ENCODE measurements at places on chromosomes 1 and 21.

DNA sequence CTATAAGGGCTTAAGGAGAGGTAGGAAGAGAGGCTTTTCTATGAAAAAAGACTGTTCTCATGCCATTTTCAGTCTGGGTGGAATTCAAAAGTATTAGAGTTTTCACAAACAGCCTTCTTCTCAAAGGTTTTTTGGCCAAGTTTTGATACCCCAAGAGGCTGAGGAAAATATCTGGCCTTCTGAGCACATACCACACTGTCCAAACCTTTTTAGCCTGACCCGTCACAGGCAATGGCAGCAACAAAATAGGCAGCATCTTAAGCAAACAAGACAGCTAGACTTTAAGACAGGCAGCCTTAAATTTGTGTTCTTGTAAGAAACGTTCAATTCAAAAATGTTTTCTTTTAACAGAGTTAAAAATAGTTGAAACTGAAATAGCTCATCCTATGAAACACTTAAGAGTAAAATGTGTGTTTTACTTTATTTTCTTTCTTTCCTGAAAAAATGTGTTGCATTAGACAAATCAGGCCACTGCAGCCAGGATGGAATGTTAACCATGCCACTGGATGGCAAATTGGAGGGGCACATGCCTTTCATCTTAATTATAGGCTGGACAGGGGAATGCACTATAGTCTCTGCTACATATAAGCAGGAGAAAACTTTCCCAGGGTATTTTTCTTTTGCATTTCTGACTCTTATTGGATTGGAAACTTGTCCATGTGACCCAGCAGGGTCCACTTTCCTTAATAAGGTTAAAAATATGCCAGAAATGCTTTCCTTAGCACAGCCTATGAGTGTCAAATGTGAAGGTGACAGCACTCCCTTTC lies 315.0 kb downstream of the TGFB2 start:
- DNase-seq = no peak

- DNase-seq = peak; percentile 14
Observed at GRCh38 chr21:44890338-44890931, 16.9 kb upstream of the PTTG1IP start.

GRCh38 chr1:82565546-82565945 lies 764.8 kb downstream of the ADGRL2 start:
- no peak for DNase-seq

GRCh38 chr1:33050221-33051076 lies 13.8 kb upstream of the AK2 start:
- peak; percentile 27 for DNase-seq

DNA sequence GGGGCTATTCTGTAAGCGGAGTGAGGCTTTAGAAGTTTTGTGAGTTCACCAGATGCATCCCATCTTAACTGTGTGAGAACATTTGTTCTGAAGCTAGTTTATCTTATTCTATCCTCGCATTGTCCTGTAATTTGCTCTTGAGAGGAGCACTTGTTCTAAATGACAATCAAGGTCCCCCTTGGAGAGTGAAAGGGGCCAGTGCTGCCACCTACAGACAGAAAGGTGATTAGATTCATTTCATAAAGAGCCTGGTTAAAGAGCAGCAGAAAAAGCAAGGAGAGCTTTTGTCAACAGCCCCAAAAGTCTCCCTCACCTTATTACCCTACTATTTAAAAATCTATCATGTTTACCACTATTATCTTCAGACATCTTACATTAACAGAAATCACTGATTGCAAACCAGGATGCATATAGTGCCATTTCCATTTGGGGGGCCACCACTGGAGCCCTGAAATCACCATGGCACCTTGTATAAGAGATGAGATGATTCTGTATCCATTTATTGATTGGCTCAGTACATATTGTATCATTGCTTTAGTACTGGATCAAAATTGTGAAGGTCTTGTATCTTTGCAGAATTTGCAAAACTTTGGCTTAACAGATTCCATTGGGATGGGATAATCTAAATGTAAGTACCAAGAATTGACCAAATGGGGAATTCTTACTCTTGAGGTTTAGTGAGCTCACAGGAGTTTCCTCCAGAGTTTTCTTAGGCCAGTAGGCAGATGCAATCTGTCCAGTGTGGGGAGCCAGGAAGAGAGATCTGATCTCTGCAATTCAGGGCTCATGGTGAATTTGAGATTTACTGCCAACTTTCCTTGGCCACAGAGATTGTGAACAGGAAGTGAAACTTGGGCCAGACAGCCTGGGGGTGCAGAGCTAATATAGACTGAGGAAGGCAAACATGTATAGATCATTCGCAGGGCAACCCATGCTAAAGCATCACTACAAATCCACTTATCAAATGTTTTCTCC lies 64.3 kb upstream of the TRABD2B start:
- peak; percentile 45 for DNase-seq

DNA sequence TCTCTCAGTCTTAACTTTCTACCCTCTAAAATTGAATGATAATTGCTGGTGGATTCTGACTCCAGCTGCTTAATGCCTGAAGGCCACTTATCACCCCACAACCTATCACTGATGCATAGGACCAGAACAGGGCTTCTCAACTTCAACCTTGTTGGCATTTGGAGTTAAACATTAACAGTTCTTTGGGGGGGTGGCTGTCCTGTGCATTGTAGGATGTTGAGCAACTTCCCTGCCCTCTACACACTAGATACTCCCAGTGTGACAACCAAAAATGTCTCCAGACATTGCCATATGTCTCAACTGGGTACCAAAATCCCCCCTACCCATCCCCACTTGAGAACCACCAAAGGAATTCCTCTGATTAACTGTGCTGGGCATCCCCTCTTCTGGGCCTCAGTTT lies 275.4 kb upstream of the TMEM51 start:
- DNase-seq = no peak

DNA sequence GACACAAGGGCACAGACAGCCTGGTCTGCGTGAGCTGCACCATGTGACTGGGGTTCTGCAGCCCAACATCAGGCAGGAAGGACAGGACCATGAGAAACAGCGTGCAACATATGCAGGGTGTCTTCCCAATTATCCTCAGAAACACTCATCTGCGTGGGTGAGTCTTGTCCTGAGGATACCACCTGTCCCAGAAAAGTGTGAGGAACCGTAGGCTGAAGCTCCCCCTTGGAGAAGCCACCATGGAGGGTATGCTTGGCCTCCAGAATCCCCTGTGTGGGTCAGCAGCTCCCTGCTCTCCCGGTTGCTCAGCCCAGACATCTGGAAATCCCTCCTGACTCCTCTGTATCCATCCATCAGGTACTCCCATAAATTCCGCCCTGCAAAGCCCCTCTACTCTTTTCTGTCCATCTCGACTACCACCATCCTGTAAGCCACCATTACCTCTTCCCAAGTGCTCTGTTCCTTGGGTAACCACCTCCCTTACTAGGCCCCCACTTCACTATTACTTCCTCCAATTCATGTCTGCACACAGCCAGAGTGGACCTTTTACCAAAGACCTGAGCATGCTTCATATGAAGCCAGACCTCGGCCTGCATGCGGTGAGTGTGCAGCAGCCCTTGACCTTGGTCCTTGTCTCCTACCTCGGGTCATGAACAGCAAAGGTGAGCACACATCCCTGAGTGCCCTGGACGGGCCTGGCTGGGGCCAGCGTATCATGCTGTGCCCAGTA lies 33.0 kb downstream of the ETS2 start:
- DNase-seq = no peak

DNA sequence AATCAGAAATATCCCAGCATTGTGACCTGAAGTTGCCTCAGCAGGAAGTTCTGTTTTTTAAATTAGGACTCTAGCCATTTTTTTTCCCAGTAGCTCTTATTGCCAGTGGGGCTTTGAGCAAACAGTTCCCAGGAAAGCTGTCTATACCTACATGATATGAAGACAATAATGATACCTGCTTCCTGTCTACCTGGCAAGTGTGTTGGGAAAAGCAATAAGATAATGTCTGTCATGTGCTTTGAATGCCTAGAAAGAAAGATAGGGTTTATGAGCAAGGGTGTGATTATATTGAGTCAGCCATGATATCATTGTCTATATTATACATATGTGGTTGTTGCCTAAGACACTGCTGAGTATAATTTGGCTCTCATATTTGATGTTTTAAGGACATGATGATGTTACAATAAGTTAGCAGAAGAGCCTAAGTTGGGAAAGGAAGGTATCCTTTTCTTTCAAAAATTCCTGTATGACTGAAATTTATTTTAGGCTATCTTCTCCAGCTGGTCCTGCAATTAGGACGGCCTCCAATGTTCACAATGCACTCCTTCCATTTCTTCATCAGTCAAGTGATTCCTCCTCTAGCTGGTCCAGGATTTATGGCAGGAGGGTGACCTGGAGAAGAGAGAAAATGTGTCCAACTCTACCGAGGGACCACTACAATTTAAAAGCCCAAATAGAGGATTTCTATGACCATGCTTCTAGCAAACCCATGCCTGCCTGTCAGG lies 99.6 kb upstream of the CDC42BPA start:
- DNase-seq = no peak

GRCh38 chr1:34785231-34785874 lies 4.3 kb downstream of the GJB3 start:
- no peak for DNase-seq

- DNase-seq = no peak
Observed at GRCh38 chr1:175572932-175573868, 170.2 kb downstream of the TNR start.

DNA sequence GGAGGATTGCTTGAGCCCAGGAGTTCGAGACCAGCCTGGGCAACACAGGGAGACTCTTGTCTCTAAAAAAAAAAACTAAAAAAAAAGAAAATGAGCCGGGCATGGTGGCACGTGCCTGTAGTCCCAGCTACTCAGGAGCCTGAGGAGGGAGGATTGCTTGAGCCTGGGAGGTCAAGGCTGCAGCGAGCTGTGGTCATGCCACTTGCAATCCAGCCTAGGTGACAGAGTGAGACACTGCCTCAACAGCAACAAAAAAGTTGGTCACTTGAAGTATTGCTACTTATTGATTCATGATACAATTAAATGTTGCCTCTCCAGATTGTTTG lies 57.9 kb upstream of the CXADR start:
- DNase-seq = no peak

- DNase-seq = no peak
Observed at GRCh38 chr1:113040718-113041412, 32.1 kb upstream of the LRIG2 start.

DNA sequence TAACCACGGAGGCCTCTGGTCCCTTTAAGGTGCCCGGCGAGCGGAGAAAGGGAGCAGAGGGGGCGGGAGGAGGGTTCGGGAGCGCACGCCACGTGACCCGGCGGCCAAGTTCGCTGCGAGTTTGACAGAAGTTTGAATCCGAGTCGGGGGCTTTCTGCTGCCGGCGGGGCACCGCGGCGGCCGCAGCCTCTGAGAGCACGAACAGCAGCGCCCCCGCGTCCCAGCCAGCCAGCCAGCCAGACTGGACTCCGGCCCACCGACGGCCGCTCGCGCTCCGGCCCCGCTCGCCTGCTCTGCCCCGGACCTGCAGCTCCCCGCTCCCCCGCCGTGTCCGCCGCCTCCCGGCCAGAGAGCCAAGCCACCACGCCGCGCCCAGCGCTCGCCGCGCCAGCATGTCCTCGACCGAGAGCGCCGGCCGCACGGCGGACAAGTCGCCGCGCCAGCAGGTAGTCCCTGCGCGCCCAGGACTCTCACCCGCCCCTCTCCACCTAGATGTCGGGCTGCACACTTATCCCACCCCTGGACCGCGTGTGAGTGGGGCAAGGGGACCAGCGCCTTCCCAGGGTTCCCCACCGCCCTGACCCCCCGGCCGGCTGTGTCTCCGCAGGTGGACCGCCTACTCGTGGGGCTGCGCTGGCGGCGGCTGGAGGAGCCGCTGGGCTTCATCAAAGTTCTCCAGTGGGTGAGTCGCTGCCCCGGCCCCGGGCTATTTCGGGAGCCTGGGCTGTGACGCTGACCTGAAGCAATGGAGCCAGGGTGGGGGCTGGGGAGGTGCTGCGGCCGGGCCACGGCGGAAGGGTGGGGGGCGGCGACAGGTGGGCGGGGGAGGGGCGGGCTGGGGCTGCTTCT lies at the start of gene SYPL2:
SYPL2 (plus strand) TSS at position 95 of the 849 bp plus-strand sequence; CDS start at position 393, 298 bp downstream.
- DNase-seq = no peak

DNA sequence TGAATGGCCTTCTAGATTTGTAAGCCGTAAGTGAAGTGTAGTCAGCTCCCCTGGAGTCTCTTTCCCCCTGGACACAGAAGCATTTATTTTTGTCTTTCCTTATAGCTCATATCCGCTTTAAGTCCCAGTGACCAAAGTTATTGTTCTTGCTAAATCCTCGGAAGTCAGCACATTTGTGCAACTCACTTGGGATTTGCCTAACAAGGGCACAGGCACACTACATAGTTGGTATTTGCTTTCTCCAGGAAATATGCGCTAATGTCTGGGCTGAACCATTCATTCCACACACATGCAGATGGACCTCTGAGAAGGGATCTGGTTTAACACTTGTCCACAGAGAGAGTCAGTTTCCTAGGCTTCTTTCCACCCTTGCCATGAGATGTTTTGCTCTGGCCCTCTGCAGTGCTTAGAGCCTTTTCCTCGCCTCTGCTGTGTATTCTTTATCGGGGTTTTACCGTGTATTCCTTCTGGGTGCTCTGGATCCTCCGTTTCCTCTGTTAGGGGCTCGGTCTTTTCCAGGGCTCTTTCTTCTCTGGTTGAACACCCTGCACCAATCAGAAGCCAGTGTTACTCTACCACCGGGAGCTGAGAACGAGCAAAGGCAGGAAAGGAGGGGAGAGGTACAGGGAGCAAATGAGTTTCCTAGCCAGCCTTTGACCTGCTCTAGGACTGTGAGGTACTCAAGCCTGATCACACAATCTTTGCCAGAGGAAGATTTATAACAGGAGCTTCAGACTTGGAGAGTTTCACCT lies 72.4 kb downstream of the ABCA4 start:
- DNase-seq = no peak

- DNase-seq = no peak
Observed at GRCh38 chr1:26469558-26469957, 2.7 kb upstream of the HMGN2 start.

GRCh38 chr1:17381161-17381560 lies 9.2 kb downstream of the PADI6 start:
- no peak for DNase-seq
